Tibial nerve (tissue), 4 donors: ENCODE measurements at places on chromosomes 6 and 20.

DNA sequence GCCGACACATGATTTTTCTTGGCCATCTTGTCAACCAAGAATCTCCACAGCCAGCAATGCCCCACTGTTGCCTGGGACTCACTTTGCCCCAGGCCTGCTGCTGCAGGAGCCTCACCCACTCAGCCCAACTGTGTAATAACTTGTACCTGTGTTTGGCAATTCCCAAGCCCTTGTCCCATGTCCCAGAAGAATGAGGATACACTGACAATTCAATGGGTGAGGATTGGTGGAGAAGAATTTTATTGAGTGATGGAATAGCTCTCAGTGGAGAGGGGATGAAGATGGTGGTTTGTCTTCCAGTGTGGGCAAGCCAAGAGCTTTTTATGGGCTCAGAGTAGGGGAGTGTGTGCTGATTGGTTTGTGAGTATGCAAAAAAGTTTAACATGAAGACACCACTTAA is 861.9 kb downstream of the TFAP2A start:
- no peak for DNase-seq

DNA sequence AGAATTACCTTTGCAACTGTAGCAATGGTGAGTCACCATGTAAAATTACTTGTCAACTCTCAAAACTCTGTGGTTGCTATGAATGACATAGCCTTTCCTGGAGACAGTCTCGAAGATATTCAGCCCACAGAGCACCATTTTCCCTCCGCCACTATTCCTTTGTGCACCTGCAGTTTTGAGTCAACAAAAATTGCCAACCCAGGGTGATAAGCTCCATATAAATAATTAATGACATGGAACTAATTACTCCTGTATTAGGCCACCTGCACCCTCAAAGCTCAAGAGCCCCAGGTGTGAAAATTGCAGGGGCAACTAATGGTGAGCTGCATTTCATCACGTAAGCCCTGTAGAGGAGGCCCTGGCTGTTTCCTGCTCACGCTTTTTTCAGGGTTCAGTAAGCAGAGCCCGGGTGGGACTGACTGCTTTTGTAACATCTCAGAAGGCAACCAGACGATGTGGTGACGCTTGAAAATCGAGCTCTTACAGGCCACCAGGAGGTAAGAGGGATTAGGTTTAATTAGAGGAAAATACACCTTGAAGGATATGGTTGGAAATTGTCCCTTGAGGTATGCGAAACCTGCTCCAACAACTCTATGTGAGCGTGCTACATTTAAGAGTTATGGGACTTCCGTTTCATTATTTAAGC is 70.8 kb downstream of the BMP2 start:
- DNase-seq: no peak

- no peak for DNase-seq
Observed at GRCh38 chr20:63747622-63748069, 8.1 kb downstream of the SLC2A4RG start.

GRCh38 chr20:9617940-9618339 is 103.5 kb downstream of the LAMP5 start:
- DNase-seq: no peak

DNA sequence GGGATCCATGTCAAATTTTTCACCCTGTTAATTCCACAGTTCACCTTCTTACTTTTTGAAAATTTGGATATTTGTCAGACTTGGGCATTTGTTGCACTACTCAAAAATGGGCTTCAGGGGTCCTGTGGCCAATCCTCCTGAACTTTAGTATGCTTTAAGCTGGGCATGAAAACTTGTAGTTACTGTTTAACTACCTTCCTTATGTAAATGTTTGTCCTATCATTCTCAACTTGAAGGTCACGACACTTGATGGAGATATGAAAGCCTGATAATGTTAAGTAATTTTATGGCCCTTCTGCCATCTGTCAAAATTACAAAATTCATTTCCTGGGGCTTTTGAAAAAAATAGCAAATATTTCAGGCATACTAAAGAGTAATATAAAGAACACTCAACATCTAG is 4.2 kb upstream of the ZNF311 start:
- DNase-seq: no peak

GRCh38 chr6:131175564-131175963 is 40.3 kb downstream of the AKAP7 start:
- no peak for DNase-seq

DNA sequence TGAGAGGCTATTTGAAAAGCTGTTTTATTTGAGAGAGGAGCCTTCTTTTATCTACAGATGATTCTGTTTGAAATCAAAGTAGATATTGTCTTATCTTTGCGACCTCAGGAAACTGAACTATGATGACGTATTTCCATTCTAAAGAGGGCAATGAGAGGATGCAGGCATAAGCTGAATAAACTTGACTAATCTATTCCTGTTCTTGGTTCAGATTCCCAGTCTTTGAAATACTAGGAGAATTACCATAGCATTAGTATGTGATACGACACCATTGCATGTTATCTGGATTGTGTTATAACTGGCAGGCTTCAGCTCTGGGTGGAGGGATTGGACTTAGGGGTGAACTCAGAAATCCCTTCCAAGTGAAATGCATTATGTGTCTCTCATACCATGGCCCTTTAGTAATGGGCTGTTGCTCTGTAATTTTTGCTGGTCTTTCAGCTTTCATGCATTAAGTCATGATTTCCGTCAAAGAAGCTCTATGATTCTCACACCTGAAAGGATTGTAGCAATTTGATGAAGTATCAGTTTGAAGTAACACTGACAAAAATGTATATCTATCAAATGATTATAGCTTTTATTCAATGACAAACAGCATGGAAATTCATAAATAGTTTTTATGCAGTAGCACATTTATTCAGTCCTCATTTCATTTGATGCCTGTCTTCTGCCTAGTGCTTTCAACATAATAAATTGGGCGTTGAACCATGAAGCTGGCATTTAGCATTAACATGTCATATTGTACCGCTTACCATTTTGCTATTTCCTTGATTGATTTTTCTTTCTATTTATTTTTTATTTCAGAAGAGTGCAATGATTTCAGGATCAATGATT is 138.4 kb upstream of the SPACA1 start:
- DNase-seq: no peak

GRCh38 chr6:124443541-124443940 is 518.7 kb upstream of the RNF217 start:
- DNase-seq: no peak

DNA sequence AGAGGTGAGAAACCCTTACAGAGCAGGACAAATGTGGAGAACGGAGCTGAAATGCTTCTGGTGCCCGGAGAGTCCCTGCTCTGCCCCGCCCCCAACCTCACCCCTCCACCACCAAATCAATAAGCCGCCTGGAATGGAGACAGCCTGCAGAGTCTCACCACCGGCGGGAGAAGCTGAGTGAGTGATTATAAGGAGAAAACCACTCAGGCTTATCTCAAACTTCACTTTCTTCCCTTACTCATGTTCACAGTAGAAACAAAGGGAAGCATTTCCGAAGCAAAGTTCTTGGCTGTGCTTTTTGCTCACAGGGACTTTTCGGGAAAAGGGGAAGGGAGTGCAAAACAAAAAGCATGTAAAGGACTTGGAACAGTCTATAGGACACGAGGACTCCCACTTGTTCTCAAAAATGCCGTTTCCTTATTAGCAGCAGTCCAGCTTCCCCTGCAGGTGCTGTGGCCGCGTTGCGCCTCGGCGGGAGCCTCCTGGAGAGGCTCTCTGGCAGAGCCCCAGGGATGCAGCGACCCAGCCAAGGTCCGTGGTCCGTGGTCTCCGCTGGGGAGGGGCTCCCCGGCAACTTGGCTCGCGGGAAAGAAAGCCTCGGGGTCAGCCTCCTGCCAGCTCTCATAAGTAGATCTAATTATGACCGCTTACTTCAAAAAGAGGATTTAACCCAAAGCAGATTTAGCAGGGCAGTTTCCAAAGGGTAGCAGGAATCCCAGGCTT is 64.8 kb upstream of the TMEM30A start:
- DNase-seq: no peak

DNA sequence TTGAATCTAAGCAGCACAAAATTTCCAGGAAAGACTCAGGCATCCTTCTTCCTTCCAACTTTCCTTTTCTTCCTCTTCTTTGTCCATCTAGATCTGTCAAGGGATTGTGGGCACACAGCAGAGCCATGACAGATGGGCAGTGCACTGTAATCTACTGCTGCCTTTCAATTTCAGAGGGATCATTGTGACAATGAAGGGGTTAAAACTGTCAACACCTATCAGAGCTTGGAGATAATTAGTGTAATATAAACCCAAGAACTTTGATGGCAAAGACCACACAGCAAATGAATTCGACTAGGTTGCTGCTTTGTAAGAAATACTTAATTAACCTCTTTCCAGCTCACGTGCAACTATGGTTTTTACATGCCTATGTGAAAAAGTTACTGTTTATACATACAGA is 55.0 kb downstream of the SAMD5 start:
- no peak for DNase-seq

- no peak for DNase-seq
Observed at GRCh38 chr6:32980488-32981038, 12.2 kb downstream of the BRD2 start.

DNA sequence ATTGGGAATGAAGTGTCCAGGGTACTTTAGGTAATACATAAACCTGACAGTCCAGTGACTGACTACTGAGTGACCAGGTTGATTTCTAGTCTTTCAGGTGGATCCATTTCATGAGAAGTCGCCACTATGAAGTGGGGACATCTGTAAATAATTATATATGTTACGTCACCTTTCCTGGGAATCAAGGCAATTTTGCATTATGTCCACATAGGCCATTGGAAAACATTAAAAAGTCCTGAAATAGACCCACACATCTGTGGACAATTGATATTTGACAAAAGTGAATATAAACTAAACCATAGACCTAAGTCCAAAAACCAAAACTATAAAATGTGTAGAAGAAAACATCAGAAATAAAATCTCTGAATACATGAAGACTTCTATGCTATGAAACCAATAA is 231.5 kb downstream of the C6orf118 start:
- DNase-seq: no peak
